Kidney (tissue), 22 donors: ENCODE measurements at places on chromosomes 5 and 9. TPM values are rescaled to one million over a fixed set of nuclear protein-coding genes. Genes with fewer than 3 reads are reported as not detected.

DNA sequence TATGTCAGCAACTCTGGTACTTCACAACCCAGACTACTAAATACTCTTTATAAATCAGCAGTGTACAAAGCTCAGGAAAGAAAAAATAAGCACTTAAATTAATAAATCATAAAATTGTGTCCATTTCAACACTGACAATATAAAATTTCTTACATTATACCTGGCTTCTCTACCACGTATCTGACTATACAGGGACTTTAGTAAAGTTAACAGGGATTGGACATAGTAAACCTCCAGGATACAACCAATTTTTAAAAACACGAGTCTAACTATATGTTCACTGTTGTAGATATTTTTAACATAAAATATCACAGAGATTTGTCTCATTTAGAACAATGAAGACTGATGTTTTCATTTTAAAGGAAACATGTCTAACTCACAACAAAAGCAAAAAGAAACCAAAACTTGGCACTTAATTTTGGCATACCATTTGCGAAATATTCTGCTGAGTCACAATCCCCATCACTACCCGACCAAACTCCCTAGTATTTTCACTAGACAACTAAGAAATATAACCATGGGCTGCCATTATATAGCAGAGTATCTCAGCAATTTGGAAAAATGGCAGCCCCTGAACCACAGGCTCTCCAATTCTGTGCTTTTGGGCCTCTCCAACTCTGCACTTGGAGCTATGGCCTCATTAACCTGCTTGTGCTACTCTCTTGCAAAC lies 14.4 kb downstream of the FAM169A start:
- no peak for DNase-seq

DNA sequence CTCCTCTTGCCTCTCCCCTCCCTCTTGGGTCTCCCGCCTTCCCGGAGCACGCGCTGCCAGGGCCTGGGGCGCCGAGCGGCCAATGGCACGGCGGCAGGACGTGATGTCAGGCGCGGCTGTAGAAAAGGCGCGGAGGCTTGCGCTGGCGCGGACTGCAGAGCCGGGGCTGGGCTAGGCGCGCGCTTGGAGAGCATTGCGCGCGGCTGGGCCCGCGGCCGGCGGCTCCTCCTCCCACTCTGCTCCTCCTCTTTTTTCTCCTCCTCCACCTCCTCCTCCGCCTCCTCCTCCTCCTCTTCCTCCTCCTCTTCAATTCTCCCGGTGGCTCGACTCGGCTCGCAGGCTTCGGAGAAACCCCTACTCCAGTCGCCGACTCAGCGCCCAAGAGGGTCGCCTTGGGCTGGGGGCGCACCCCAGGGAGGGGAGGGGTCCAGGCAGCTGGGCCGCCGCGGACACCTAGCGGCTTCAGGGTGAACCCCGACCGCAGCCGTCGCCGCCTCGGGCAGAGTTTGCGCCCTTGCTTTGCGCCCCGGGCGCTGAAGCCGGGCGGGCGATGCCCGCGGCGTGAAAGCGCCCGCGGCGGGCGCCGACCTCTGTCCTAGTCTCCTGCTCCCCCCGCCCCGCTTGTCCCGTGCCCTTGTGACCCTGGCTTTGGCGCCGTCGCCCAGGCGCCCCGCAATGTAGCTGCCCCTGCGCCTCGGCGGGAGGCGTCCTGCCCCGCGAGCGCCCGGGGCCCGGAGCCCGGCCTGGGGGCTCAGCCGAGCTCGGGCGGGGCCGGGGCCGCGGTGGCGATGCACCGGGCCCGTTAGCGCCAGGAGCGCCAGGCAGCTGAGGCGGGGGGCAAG lies at the start of gene LHX2:
TSS of gene LHX2 (plus strand) at position 309 of the 842 bp plus-strand sequence. CDS start 581 bp downstream, outside the sequence.
- DNase-seq, result peak; percentile 84

GRCh38 chr5:130099008-130099407 lies 194.7 kb downstream of the CHSY3 start:
- DNase-seq, result no peak

DNA sequence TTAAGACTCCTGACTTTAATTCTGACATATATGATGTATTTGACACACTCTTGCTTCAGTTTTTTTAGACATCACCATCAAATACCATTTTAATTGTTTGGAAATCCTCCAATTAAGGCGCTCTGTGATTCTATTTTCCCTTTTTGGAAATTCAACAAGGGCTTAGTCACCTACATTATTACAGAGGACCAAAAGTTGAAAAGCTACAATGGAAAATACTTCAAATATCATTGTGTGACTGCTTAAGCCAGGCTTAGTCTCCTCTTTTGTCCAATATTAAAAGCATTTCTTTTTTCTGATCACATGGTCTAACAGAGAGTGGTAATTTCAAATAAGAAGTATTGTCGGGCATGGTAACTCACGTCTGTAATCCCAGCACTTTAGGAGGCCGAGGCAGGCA lies 160.3 kb downstream of the CEMIP2 start:
- no peak for DNase-seq

DNA sequence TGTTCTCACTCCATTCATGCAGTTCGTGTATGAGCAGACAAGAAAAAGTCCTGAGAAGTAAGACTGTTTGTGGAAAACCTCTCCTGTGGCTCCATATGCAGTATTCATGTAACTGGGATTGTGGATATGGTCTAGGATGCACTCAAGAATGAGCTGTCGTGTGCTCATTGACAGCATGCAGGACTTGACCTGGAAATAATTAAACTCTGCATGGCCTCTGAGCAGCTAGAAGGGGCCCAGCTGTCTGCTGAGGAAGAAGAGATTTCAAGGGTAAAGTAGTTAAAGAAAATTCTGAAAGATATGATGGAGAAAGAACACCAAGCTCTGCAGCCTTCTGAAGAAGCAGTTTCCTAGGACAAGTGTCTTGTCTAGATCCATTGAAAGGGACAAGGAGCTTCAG lies 89.4 kb downstream of the KCTD16 start:
- peak; percentile 22 for DNase-seq

DNA sequence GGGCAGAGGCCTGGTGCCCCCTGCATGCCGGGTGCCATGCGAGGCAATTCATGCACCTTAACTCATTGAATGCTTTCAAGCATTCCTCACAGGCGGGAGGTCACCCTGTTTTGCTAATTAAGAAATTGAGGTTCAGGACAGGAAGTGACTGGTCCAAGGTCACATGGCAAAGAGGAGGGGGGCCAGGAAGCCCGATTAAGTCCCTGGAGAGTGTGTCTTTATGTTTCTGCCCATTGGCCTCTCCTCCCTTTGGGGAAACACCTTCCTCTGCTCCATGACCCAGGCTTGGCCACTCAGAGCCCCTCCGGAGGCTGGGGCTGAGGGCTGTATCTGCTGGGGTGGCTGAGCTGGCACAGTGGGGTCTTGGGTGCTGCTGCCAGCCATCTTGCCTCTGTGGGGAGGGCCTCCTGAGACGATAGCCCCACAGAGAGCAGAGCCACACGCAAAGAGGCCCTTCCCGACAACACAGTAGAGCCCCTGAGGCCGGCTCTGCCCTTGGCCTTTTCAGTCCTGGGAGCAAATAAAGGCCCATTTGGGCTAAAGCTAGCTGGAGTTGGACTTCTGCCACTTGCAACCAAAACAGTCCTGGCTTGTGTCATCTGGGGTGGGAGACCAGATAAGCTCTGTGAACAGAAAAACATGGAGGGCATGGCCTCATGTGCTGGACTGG lies 90.8 kb upstream of the NEURL1B start:
- DNase-seq, result peak; percentile 35

GRCh38 chr5:146474065-146474464 lies 26.9 kb downstream of the TCERG1 start:
- no peak for DNase-seq

- DNase-seq, result peak; percentile 49
Observed at GRCh38 chr5:1747079-1747802, 52.4 kb downstream of the MRPL36 start.

GRCh38 chr5:179820127-179820482 lies 600 bp upstream of the SQSTM1 start:
- DNase-seq, result no peak

GRCh38 chr5:111172504-111172903 lies 51.7 kb upstream of the CAMK4 start:
- DNase-seq, result no peak

- no peak for DNase-seq
Observed at GRCh38 chr5:56409331-56410190, 176.4 kb upstream of the ANKRD55 start.

GRCh38 chr5:81420039-81420667 lies 26.2 kb upstream of the ACOT12 start:
- DNase-seq, result no peak

DNA sequence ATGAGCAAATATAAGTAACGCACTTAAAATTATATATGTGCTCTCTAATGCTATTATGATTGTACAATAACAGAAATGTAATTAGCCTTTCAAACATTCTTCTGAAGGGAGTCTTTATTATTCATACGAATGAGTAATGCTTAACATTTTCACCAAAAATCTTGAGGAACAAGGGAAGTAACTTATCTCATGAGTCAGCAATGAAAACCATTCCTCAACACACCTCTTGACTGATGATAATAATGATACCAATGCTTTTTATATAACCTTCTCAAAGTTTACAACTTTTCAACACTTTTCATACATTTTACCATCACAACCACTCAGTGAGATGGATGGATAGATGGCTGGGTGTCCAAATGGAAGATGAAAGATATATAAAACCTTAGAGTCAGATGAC lies 369.3 kb downstream of the BNC2 start:
- DNase-seq, result no peak

- DNase-seq, result peak; percentile 87
Observed at GRCh38 chr9:109817846-109818472, 38.0 kb downstream of the PALM2AKAP2 start.

GRCh38 chr5:83914662-83915418 lies 194.2 kb upstream of the HAPLN1 start:
- DNase-seq, result no peak

DNA sequence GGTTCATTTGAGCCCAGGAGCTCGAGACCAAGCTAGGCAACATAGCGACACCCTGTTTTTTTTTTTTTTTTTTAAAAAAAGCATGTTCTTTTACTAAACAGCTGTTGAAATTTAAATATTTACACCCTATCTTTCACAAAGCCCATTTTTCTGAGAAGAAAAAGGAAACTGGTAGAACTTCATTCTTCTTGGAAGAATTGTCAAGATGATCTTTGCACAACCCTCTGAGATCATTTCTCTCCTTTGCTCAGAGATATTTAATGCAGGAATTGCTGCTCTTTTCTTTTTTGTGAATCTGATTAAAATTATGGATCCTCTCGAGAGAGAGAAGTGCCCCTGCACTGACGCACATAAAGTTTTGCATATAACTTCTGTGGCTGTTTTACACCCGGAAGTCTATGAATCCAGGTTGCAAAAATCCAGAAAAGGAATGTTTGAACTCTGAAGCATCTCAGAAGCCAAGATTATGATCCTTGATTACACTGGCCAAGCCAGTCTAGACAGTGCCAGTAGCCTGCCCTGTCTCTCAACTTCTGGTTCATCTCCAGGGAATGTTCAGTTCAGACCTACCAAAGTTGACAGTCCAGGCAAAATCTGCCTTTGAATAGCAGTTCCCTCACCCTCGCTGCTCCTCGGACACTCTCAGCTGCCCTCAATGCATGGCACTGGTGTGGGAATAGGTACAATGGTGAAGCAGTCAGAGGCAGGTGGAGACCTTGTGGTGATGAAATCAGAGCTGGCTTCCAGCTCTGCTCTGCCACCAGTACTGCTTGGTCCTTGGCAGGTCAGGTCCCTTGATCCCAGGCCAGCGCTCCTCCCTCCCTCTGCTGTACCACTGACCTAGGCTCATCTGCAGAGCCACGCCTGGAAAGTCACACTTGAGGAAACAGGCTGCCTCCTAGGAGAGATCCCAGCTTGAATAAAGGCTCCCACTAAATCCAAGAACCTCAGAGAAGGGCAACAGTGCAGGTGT lies 13.3 kb upstream of the SLC31A2 start:
- no peak for DNase-seq

The CYLC2 gene
- polyA plus RNA-seq, result not detected

The SV2C gene
- not detected for polyA plus RNA-seq

The PSMB7 gene
- 250 TPM for polyA plus RNA-seq

The MRPL41 gene
- 150 TPM for polyA plus RNA-seq

The FER gene
- polyA plus RNA-seq, result 2.1 TPM

The ORM2 gene
- polyA plus RNA-seq, result not detected

The NR6A1 gene
- 1.2 TPM for polyA plus RNA-seq
